ENCODE measurements at places on chromosomes 13 and 19.

DNA sequence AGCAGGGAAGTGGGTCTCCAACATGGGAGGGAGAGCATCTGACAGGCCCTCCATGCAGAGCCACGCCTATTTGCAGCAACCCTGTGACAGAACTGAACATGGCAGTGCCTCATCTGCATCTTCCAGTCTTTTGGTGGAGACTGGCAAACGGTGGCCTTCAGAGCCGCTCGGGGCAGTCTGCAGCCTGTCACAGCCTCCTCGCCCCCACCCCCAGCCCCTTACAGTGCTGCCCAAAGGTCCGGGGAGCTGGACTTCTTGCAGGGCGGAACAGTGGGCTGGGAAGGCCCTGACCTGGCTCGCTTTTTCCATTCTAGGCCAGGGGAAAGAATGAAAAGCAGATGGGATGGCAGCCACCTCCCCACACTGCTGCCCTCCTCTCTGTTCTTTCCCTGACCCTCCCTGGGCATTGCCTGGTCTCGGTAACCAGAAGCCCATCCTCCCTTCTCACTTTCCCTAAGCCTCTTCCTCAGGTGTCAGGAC, 2.7 kb downstream of the CALM3 start:
- peak; percentile 52 for DNase-seq

DNA sequence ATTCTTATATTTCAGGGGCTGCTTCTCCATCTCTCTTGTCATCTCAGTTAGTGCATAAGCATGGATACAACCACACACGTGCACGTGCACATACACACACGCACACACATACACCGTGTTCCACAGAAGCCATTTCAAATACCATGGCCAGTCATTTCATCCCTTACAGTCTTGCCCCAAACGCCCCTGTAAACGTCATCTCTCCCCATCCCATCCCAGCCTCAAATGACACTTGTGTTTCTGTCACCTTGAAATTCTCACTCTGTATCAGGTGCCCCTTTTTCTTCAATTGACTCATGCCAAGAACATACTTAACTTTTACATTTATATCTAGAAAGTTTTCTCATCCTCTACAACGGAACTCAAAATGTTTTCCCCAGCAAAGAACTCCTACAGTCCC, 220.5 kb downstream of the IRS2 start:
- DNase-seq, result no peak

DNA sequence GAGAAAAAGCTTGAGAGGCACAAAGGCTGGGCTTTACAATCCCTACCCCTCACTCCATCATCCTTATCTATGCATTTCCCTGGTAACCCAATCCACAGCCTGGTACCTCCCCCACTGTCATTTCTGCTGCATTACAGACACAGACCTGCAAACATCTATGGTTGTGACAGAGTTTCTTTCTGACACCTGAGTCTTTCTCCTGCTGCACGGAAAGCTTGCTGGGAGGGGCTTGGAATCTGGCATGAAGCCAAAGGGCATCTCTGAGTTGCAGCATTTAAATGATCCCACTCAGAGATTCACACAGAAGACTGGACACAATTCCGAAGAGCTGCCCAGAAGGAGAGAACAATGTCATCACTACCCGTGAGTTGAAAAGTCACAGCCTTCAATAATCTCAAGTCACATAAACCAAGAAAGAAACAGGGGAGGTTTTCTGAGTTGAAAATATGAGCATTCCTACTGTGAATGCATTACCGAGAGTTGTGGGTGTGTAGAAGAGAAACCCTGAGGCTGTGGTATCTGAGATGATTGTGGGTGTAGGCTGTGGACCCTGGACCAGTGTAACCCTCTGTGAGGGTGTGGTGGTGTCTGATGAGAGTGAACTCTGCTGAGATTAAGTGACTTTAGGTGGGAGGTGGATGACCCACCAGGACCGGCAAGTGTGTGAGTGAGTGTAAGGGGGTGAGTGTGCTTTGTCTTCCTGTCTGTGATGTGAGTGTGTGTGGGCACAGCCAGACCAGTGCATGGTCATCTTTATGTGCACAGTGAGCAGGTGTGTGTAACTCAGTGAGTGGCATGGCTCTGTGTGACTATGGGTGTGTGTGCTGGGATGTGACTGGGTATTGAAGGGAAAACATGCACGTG, at the start of gene LGALS14:
LGALS14 (plus strand) TSS at position 301 of the 864 bp plus-strand sequence; CDS start at position 349, 48 bp downstream.
- DNase-seq, result no peak

- peak; percentile 84 for DNase-seq
Measured at GRCh38 chr19:41641879-41642485, 15.1 kb upstream of the CEACAM4 start.

- DNase-seq, result no peak
Measured at GRCh38 chr13:53501387-53501786, 472.8 kb downstream of the OLFM4 start.

DNA sequence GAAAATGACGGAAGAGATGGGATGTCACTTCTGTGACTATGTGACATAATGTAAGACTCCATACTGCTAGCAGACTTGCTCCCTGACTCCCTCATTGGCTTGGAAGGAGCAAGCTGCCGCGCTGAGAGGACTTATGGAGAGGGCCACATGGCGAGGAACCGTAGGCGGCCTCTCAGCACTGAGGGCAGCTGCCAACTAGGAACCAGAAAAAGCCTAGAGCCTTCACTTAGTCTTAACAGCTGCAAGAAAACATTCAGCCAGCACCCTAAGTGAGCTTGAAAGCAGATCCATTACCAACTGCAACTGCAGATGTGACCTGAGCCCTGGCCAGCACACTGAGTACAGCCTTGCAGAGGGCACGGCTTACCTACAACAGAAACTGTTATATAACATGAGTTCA, 33.9 kb downstream of the USP12 start:
- no peak for DNase-seq

- DNase-seq, result no peak
Measured at GRCh38 chr13:82657471-82657870, 1224.8 kb downstream of the SLITRK1 start.

- DNase-seq, result no peak
Measured at GRCh38 chr19:17681505-17682125, 6.5 kb downstream of the UNC13A start.

DNA sequence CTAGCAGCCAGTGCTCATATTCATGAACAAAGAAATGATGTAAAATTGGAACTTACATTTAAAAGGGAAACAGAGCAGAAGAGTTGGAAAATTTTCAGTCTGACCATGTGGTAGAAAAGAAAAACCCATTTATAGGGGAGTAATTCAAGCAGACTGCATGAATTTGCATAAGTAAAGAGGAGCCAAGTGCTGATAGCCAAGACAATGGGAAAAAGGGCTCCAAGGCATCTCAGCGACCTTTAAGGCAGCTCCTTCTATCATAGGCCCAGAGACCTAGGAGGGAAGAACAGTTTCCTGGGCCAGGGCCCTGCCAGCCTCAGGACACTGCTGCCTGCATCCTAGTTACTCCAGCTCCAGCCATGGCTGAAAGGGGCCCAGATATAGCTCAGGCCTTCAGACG, 7.5 kb downstream of the DNAJC3 start:
- no peak for DNase-seq

GRCh38 chr19:40719414-40719894, 2.5 kb downstream of the ITPKC start:
- no peak for DNase-seq

DNA sequence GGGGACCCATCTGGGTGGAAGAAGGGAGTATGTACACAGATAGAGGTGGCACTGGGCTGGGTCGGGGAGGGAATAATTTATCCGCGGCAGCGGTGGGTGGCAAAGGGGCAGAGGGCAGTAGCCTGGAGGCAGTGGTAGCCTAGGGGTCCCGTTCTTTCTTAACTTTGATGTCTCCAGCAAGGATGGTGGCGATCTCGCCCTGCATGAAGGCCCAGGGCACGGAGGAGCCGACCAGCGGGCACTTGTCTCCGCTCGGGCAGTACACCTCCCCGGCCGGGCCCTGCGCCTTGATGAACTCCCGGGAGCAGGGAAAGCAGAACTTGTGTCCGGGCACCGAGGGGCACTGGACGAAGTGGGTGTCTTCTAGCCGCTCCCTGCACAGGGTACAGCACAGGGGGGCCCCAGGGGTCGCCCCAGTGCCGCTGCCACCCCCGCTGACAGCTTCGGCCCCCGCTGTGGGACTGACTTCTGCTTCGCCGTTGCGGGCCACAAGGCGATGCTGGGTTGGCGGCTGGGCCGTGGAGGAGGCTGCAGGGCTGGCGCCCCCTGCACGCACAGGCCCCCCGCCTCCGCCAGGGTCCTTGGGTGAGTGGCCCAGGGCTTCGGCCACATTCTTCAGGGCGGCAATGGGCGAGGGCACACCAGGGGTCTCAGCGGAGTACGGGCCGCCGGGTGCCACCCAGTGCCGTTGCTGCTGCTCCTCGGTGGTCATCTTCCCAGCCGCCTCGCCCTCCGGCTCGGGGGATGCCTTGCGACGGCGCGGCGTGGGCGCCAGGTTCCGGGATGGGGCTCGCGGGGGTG, 1.9 kb downstream of the IRF2BP1 start:
- DNase-seq, result no peak

DNA sequence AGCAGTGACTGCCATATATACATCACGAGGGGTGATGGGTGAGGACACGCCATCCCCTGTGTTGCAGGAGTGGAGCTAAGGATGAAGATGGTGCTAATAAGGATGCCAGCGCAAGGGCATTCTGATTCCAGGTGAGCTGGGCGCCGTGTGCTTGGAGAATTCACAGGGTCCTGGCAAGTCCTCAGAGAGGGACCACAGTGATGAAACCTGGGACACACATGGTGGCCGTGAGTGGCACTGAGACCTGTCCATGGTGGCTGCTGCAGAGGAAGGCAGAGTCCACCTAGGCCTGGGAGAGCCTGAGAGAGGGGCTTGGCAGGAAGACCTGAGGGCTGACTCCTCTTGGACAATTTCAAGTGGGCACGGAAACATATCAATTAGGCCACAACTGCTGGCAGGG, 65.2 kb downstream of the RFX2 start:
- no peak for DNase-seq

- no peak for DNase-seq
Measured at GRCh38 chr13:106565127-106565775, 2.7 kb downstream of the ARGLU1 start.

GRCh38 chr19:58009666-58010301, 7.2 kb upstream of the ZNF606 start:
- peak; percentile 96 for DNase-seq

- DNase-seq, result no peak
Measured at GRCh38 chr19:2235381-2236063, 607 bp downstream of the PLEKHJ1 start.

GRCh38 chr19:47428177-47428894, 9.0 kb upstream of the MEIS3 start:
- DNase-seq, result peak; percentile 92

GRCh38 chr19:16076958-16077611, 790 bp downstream of the TPM4 start:
- DNase-seq, result peak; percentile 46

DNA sequence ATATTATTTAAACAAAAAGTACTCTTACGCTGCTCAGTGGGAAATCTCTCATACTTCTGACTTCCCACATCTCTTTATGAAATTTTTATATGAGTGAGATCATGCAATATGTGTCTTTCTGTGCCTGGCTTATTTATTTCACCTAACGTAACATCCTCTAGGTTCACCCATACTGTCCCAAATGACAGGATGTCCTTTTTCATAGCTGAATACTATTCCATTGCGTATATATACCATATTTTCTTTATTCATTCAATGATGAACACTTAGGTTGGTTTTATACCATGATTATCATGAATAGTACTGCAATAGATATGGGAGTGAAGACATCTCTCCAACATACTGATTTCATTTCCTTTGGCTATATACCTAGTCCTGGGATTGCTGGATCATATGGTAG, 57.8 kb upstream of the TPP2 start:
- no peak for DNase-seq

DNA sequence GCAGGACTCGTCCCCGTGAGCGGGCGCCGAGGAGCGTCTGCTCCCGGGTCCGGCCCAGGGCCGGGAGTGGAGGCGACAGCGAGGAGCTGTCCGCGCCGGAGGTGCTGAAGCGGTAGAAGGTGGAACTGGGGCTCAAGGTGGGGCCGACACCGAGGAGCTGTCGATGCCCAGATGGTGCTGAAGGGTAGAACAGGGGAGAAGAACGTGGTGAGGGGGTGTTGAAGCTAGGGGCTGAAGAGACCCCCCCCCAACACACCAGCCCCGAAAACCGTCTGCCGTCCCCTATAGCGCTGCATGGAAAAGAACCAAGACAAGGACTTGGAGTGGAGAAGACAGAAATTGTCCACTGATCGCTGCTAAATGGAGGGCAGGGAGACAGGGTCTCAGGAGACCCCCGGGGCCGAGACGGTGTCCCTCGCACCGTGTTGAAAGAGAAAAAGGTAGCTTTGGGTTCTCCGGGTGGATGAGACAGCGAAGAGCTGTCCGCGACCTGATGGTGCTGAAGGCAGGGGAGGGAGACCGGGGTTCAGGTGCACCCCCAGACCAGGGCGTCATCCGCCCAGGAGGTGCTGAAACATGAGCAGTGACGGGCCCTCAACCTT, 7.1 kb upstream of the PDE4C start:
- DNase-seq, result no peak

DNA sequence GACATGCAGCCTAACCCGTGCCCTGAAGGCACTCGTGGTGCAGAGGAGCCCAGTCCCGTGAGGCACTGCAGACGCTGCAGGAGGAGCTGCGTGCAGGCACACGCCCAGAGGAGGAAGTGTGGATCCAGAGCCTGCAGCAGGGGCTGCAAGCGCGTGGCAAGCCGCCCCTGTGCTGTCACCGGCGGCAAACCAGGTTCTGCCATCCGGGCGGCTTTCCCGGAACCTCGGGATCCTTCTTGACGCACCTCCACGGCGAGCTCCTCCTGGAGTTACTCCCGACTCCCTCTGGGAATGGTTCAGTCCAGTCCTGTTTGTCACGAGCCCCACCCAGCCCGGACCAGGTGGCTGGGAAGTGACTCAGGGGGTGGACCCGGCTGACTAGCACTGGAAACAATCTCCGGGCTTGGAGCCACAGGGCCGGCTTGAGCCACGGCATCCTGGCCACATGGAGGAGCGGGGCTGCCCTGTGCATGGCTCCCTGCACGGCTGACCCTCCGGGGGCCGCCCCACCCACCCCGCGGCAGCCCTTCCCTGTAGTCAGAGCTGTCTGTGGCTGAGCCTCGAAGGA, 10.2 kb downstream of the DPP9 start:
- no peak for DNase-seq

- peak; percentile 11 for DNase-seq
Measured at GRCh38 chr13:106234636-106235035, 300.8 kb downstream of the EFNB2 start.

- DNase-seq, result peak; percentile 17
Measured at GRCh38 chr13:33353210-33353609, 67.7 kb upstream of the STARD13 start.

- no peak for DNase-seq
Measured at GRCh38 chr19:57905258-57905657, 11.1 kb downstream of the ZNF417 start.

DNA sequence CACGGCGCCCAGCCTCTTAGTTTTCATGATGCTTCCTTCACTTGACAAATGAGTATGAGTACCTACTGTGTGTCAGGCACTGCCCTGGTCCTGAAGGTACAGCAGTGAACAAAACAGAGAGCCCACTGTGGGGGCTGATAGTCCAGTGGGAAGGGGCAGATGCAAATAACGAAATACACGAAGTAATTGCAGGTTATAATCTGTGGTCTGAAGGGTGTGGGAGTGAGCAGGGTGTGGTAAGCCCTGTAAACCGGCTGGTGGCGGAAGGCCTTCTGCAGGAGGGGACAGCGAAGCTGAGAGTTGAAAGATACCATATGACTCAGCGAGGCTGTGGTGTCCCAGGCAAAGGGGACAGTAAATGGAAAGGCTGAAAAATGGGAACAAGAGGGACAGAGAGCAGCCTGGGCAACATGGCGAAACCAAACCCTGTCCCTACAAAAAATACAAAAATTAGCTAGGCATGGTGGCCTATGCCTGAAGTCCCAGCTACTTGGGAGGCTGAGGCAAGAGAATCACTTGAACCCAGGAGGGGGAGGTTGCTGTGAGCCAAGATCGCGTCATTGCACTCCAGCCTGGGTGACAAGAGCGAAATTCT, 60.5 kb downstream of the MAP4K1 start:
- DNase-seq, result no peak

Data from head of caudate nucleus (tissue), 42 donors.